ENCODE measurements at places on chromosomes 16 and 17.

- DNase-seq, result no peak
Observed at GRCh38 chr17:48730240-48730550, 1.6 kb upstream of the HOXB13 start.

DNA sequence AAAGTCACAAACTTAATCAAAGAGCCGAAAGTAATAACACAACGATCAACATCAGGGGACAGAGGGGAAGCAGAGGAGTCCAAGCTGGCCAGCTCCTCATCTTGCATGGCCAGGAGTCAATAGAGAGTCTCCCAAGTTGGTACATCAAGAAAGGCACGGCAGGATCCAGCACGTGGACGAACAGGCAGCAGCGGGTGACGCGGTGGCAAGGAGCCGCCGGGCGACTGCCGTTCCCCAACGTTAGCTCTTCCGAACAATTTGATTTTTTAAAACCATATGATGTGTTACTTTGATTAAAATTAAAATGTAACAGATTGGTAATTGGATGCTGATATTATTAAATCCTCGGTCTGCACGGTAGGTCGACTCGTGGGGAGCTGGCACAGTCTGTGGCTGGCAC, 81.8 kb upstream of the DOC2B start:
- DNase-seq, result no peak

DNA sequence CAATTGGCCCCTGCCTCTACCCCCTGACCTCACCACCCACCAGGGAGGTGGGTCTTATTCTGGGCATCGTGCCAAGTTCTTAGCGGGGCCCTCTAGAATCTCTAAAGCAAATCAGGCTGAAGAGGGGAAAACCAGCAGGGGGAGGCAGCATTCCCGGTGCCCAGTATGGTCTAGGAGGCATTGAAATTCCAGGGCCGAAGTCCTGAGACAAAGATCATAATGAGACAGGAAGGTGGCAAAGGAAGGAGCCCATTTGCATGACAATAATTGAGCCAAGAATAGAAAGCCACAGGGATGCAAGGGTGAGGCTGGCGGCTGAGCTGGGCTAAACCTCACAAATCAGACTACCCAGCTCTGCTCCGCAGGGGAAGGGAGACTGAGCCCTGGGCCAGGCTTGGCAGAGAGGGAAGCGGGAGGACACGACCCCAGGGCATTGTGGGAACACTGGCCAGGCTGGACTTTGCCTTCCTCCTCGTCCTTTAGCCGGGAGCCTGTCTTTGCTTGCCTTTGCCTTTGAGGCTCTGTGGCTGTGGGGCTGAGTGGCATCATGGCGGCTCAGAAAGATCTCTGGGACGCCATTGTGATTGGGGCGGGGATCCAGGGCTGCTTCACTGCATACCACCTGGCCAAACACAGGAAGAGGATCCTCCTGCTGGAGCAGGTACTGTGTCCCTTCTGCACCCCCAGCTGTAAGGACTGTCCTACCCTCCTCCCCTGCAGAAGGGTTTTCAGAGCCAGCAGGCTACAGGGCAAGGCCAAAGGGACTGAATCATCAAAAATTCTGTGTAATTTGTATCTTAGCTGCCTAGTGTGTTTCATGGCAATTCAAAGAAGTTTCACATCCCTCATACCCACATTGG, at the start of gene PIPOX:
Gene PIPOX, plus strand, starts transcription at position 463 of the 860 bp plus-strand sequence. Its CDS starts 85 bp downstream, at position 548.
- peak; percentile 98 for DNase-seq

DNA sequence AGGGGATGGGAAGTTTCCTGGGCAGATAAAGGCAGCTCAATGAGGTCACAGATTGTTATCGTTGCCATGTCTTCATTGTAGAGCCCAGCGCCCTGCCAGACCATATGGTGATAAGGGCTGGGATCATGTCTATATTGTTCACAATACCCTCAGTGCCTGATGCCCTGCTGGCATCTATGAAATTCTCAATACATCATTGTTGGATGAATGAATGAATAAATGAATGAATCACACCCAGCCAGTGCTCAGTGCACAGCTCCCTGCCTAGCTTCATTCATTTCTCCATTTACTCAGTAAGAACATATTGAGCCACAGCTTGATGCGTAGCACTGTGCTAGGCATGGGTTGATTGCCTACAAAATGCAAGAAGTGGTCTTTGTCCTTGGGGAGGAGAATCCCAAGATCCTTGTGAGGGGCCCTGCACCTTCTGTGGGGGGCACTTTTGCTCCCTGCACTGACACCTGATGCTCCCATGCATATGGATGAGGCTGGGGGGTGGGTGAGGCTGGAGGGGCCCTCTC, 29.7 kb downstream of the MRC2 start:
- no peak for DNase-seq

GRCh38 chr16:67923414-67924116, 8.1 kb downstream of the CTRL start:
- DNase-seq, result no peak

DNA sequence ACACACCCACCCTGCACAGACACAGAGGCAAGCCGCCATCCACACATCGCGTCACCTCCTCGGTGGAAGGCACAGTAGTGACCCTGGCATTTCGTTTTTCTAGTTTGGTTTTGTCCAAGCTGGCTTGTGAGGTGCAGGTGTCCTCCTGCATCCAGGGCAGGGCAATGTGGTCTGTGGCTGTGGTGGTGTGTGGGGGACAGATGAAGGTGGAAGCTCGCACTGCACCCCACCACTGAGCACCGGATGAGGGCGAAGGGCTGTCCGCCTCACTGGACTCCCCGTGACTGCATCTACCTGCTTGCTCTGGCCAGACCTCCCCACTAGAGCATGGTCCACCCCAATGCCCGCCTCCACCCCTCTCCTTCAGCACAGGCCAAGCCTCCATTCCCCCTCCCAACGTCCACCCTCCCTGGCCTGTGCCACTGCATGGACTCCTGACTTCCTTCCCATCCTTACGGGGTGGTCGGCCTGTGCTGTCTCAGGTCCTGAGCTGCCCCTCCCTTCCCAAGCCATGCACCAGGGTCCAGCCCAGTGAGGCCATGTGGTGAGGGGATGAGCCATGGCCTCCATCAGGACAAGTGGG, 78.8 kb upstream of the CBX4 start:
- DNase-seq, result no peak

DNA sequence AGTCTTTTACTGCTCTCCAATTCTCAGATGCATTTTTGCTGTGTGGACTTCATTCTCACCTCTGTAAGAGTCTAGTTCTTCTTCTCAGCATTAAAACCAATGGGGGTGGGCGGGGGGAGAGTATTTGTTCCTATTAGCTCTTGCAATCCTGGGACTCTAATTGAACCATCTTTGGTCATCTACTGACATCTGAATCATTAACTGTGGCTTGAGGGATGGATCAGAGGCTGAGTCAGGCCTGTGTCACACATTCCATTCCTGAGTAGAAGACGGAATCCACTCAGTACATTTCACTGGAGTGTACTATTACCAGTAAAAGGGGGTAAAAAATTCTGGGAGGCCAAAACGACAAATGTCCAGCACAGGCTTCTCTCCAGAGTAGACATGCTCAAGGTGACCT, 12.8 kb upstream of the ZNF23 start:
- DNase-seq, result no peak

DNA sequence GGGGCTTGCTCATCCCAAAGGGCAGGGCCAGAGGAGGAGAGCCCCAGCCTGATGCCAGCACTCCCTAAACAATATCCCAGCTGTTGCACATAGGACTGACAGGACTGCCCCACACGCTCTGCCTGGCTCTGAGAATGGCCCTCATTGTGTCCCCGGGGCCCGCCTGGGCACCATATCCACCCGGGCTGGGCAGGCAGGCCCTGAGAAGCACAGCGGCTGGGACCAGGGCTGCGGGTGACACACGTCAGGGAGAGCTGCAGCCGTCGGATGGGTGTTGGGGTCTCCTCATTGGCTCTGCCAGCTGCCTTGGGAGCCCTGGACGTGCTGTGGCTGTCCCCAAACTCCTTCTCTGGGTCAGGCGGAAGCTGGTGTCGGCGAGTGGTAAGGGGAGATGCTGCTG, 4.2 kb downstream of the BCAR1 start:
- DNase-seq, result no peak

Data from NCI-H1417 treated with DMSO at 0.1 percent for 48 hours (cell line).